ENCODE measurements at places on chromosomes 6 and 20. TPM values are rescaled to one million over a fixed set of nuclear protein-coding genes. Genes with fewer than 3 reads are reported as not detected.

KHDRBS2 gene
- 0.08 TPM for total RNA-seq

DNA sequence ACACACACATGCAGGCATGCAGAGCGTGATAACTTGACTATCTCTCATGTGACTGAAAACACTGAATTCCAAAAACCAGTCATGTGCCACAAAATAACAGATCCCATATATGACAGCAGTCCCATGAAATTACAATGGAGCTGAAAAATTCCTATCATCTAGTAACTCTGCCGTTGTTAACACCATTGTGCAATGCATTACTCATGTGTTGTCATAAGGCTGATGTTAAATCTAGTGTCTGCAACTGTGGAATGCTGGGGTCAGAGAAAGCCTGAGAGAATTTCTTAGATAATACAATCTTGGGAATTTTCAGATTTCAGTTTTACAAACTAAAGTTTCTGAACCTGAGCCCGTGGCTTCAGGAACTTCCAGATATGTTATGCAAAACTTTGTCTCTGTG is 70.2 kb downstream of the LYRM4 start:
- no peaks in the 10 kb centered on the region for H3K4me1 ChIP-seq
- no peaks in the 10 kb centered on the region for H3K36me3 ChIP-seq
- DNase-seq = no peak
- no peaks in the 10 kb centered on the region for H3K27me3 ChIP-seq

DNA sequence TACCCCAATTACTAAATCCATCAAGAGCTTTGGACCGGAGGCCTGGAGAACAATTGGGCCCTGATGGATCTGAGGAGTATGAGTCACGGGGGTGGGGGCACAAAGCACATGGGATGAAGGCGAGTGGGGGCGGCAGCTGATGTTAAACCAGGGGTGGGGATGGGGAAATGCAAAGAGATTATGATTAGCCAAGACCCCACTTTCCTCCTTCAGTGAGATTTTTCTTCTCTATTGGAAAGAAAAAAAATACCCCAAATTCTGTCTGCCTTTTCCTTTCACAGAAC is 57.9 kb downstream of the ARHGAP40 start:
- H3K27me3 ChIP-seq = peaks cover 35% of the 10 kb centered on the region
- no peak overlapping the region for H3K4me3 ChIP-seq
- no peaks in the 10 kb centered on the region for H3K36me3 ChIP-seq
- no peak overlapping the region for H3K27ac ChIP-seq
- H3K4me1 ChIP-seq = no peaks in the 10 kb centered on the region

ANKS1A gene
- 8.0 TPM for total RNA-seq

DNA sequence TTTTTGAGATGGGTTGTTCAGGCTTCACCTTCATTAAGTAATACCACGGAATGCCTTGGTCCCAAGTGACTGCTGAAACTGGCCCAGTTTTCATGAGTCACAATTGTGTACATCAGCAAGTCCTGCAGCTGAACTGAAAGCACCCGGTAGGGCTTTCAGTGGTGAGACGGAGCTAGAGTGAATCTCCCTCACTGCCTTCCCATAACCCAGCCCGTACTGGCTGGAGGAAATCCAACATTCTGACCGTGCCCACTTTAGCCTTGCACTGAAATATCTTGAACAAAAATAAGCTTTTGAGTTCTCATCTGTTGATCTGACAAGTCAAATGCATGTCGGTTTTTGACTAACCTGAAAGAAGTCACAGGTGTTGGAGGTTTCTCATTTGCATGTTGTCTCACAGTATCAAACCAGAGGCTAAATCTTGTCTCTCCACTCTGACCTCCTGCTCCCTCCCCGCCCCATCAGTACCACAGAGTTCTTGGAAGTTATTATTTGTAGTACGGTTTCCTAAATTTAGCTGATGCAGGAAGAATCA is 35.9 kb downstream of the DUSP22 start:
- H3K27me3 ChIP-seq = no peaks in the 10 kb centered on the region
- H3K27ac ChIP-seq = no peak overlapping the region
- H3K4me3 ChIP-seq = no peak overlapping the region
- peak; percentile 55 for DNase-seq
- H3K4me1 ChIP-seq = peaks cover 14% of the 10 kb centered on the region

DNA sequence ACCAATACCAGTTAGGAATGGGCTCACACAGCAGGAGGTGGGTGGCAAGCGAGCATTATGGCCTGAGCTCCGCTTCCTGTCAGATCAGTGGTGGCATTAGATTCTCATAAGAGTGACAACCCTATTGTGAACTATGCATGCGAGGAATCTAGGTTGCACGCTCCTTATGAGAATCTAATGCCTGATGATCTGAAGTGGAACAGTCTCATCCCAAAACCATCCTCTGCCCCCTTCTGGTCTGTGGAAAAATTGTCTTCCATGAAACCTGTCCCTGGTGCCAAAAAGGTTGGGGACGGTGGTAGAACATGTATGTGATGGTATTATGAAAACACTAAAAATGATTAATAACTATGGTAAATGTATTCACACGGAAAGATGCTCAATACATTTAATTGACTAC is 99.7 kb upstream of the HIVEP1 start:
- no peak for DNase-seq
- H3K4me3 ChIP-seq = no peak overlapping the region
- no peaks in the 10 kb centered on the region for H3K27me3 ChIP-seq

DNA sequence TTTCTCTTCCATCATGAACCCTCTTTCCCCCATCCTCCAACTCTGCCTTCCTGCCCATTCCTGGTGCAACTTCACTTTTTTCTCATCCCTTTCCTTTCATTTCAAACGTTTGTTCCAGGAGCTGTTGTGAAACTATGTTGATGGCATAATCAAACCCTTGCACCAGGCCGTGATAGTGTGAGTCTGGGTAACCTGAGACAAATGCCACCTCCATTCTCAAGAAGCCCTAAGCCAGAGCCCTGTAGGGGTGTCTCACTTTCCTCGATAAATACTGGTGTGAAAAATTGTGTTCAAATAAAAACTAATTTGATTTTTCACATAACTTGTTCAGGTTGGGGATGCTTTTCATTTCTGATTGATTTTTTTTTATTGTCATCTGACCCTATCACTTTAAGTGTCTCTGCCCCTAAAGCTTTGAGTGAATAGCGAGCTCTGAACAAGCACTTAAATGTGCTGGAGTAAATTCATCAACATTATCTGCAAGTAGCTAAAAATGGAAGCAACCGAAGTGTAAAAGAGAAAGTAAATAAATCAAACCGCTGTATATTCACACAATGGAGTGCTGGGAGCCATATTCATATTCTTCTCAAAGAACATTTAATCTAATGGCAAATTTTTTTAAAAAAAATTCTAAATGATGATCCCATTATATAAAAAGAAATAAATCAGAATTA is 303.1 kb upstream of the CDYL start:
- H3K27ac ChIP-seq = no peak overlapping the region
- no peaks in the 10 kb centered on the region for H3K36me3 ChIP-seq
- no peaks in the 10 kb centered on the region for H3K4me1 ChIP-seq
- H3K4me3 ChIP-seq = no peak overlapping the region
- H3K27me3 ChIP-seq = no peaks in the 10 kb centered on the region
- no peak for DNase-seq

RPN2 gene
- 94.9 TPM for total RNA-seq

KCNK16 gene
- total RNA-seq = not detected

DNA sequence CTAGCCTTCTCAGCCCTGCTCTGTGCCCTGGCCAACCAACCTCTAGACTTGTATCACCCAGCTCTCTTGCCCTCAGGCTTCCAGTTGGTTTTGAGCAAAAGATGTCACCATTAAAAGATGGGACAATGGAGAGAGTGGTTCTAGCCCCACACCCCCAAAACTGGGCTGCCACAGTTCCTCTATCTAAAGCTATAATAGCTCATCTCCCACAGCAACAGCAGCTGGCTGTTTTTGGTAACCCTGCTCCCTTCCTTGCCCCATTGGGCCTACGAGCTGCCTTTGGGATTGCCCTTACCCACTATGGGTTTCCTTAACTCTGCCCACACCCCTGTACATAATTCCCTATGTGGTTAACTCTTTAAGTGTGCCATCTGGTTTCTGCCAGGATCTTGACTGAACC is 7.6 kb upstream of the SRSF3 start:
- no peak overlapping the region for H3K4me3 ChIP-seq
- H3K27me3 ChIP-seq = no peaks in the 10 kb centered on the region
- no peaks in the 10 kb centered on the region for H3K36me3 ChIP-seq
- no peak for DNase-seq
- no peaks in the 10 kb centered on the region for H3K4me1 ChIP-seq

MCHR2 gene
- not detected for total RNA-seq

- no peaks in the 10 kb centered on the region for H3K36me3 ChIP-seq
- H3K4me3 ChIP-seq = no peak overlapping the region
- no peak overlapping the region for H3K27ac ChIP-seq
These were observed 88.1 kb upstream of the THBS2 start for GRCh38 chr6:169341706-169342105.

AGER gene
- 1.5 TPM for total RNA-seq

GRCh38 chr6:169847141-169847674 is 95.8 kb downstream of the ERMARD start:
- no peak for DNase-seq
- no peaks in the 10 kb centered on the region for H3K4me1 ChIP-seq
- H3K4me3 ChIP-seq = no peak overlapping the region
- no peak overlapping the region for H3K27ac ChIP-seq
- no peaks in the 10 kb centered on the region for H3K36me3 ChIP-seq

CFB gene
- 3.5 TPM for total RNA-seq

GRCh38 chr6:25922301-25922700 is 8.2 kb downstream of the SLC17A2 start:
- no peaks in the 10 kb centered on the region for H3K4me1 ChIP-seq
- no peak for DNase-seq
- H3K36me3 ChIP-seq = no peaks in the 10 kb centered on the region
- H3K4me3 ChIP-seq = no peak overlapping the region

- no peaks in the 10 kb centered on the region for H3K36me3 ChIP-seq
- H3K4me1 ChIP-seq = peaks cover 13% of the 10 kb centered on the region
- no peak overlapping the region for H3K4me3 ChIP-seq
- H3K27ac ChIP-seq = no peak overlapping the region
These were observed 70.2 kb downstream of the RIN2 start for GRCh38 chr20:19828232-19828631.

CCN6 gene
- not detected for total RNA-seq

GRCh38 chr6:155882527-155883333 is 427.1 kb upstream of the NOX3 start:
- no peak overlapping the region for H3K27ac ChIP-seq
- H3K36me3 ChIP-seq = no peaks in the 10 kb centered on the region
- no peak overlapping the region for H3K4me3 ChIP-seq
- H3K27me3 ChIP-seq = no peaks in the 10 kb centered on the region

GRCh38 chr6:12047304-12047703 is 35.2 kb downstream of the HIVEP1 start:
- no peak overlapping the region for H3K27ac ChIP-seq
- H3K4me1 ChIP-seq = peaks cover 4% of the 10 kb centered on the region
- no peak for DNase-seq
- no peaks in the 10 kb centered on the region for H3K27me3 ChIP-seq
- H3K4me3 ChIP-seq = no peak overlapping the region

GRCh38 chr6:11947575-11947974 is 64.5 kb upstream of the HIVEP1 start:
- H3K4me3 ChIP-seq = no peak overlapping the region
- DNase-seq = no peak
- H3K4me1 ChIP-seq = no peaks in the 10 kb centered on the region

GRCh38 chr6:135210632-135211305 is 29.7 kb downstream of the MYB start:
- no peak overlapping the region for H3K4me3 ChIP-seq
- H3K36me3 ChIP-seq = no peaks in the 10 kb centered on the region
- H3K27me3 ChIP-seq = no peaks in the 10 kb centered on the region
- H3K4me1 ChIP-seq = no peaks in the 10 kb centered on the region
- no peak for DNase-seq
- H3K27ac ChIP-seq = no peak overlapping the region

BPIFA2 gene
- total RNA-seq = not detected

RNASET2 gene
- 10.1 TPM for total RNA-seq

ATP9A gene
- 42.3 TPM for total RNA-seq

RBM24 gene
- total RNA-seq = 215 TPM

DNA sequence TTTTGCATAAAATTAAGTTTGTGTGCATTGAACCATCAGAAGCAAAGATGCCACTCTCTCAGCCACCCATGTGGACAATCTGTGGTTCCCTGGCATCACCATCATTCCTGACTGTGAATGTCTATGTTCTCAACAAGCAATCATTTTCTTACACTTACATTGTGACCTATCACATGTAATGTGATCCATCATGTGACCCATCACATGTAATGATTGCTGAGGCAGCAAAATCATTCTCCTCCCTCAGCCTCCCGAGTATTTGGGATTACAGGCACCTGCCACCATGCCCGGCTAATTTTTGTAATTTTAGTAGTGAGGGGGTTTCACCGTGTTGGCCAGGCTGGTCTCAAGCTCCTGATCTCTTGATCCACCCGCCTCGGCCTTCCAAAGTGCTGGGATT is 22.0 kb upstream of the ZNF133 start:
- H3K4me1 ChIP-seq = no peaks in the 10 kb centered on the region
- H3K27ac ChIP-seq = no peak overlapping the region
- H3K27me3 ChIP-seq = no peaks in the 10 kb centered on the region

DNA sequence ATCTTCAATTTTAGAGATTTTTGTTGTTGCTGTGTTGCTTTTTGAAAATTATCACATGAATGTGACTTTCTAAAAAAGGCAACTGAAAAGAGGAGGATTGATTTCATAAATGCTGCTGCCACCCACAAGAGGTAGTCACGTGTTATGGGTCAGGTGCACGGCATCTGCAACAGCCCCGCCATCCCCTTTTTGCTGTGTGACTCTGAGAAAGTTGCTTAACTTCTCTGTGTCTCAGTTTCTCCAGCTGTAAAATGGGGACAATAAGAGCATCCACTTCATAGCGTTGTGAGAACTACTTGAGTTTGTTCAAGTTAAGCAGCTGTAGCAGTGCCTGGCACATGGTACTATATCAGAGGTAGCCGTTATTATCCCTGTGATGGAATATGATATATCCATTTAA is 10.7 kb downstream of the CCN5 start:
- H3K36me3 ChIP-seq = no peaks in the 10 kb centered on the region
- H3K27ac ChIP-seq = no peak overlapping the region
- peaks cover 26% of the 10 kb centered on the region for H3K4me1 ChIP-seq
- H3K27me3 ChIP-seq = no peaks in the 10 kb centered on the region
- no peak for DNase-seq

CALHM5 gene
- total RNA-seq = 1.2 TPM

DNA sequence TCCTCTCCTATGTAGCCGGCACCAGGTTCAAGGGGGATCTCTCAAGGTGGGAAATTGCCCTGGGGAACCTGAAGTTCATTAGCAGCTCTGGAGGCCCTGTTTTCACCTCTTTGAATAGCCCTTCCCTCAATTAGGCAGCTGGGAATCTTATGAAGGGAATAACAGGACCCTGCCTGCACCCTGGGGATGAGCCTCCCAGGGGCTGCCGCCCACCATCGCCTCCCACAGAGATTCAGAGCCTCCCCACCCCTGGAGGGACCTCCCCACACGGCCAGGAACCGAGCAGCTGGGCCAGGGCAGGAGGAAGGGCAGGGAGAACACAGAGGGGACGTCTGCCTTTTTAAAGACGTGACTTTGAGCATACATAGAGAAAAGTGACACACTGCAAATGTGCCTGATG is 4.6 kb upstream of the EEF1A2 start:
- H3K27me3 ChIP-seq = no peaks in the 10 kb centered on the region
- no peak for DNase-seq
- H3K27ac ChIP-seq = peak overlapping the region; percentile 41
- H3K36me3 ChIP-seq = no peaks in the 10 kb centered on the region
- H3K4me1 ChIP-seq = peaks cover 30% of the 10 kb centered on the region
- no peak overlapping the region for H3K4me3 ChIP-seq

CNBD2 gene
- 8.4 TPM for total RNA-seq

TDRD6 gene
- total RNA-seq = 0.42 TPM

- no peaks in the 10 kb centered on the region for H3K4me1 ChIP-seq
- no peak overlapping the region for H3K27ac ChIP-seq
- H3K4me3 ChIP-seq = no peak overlapping the region
These were observed 321.6 kb downstream of the ZFAND3 start for GRCh38 chr6:38141085-38141484.

SIRPB1 gene
- total RNA-seq = 1.9 TPM

SUPT3H gene
- 3.3 TPM for total RNA-seq

SALL4 gene
- total RNA-seq = not detected
